ENCODE measurements at places on chromosomes 7 and 10.

GRCh38 chr10:50968386-50969091 is 83.1 kb upstream of the A1CF start:
- no peak for DNase-seq

DNA sequence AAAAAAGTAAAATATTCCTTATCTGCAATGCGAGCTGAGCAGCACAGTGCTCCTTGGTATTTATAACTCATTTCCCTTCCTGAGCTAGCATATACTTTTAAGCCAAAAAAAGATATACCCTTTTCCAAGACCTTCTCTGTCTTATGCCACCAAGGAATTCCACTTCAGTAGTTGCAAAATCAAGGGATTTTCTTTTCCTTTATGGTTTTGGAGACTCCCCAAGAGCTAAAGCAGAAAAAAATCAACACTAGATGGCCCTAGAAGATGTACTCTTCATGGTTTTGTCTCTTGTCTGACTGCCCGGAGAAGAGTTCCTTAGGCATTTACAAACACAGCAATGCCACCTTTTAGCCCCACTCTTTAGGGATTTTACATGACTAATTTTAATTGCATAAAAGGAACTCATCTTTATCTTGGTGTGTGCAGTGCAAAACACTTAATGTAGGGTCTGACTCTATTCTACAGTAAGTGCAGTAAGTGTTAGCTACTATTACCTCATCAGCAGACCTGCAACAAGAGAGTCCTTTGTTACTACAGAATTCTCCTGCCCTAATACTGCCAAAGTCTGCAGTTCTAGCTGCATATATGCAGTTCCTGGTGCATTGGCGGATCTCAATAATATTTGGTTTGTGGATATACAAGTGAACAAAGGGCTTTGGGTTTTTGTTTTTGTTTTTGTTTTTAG is 443.3 kb downstream of the GFRA1 start:
- peak; percentile 34 for DNase-seq

DNA sequence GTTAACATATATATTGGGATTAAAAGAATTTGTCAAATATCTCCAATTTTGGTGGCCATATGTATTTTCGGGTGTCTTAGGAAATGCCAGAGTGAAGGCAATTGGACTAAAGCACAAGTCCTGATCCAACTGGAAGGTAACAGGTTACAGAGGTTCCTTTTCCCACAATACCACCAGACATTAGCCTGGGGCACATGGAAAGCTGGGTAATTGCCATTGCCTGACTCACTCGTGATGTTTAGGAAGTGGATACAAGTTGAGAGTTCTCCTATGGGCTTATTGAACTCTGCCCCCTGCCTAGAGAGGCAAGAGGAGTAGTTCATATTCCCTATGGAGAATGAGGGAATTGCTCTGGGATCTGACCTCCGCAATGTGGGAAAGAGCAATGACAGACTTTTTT is 5.7 kb downstream of the DNAH11 start:
- no peak for DNase-seq

DNA sequence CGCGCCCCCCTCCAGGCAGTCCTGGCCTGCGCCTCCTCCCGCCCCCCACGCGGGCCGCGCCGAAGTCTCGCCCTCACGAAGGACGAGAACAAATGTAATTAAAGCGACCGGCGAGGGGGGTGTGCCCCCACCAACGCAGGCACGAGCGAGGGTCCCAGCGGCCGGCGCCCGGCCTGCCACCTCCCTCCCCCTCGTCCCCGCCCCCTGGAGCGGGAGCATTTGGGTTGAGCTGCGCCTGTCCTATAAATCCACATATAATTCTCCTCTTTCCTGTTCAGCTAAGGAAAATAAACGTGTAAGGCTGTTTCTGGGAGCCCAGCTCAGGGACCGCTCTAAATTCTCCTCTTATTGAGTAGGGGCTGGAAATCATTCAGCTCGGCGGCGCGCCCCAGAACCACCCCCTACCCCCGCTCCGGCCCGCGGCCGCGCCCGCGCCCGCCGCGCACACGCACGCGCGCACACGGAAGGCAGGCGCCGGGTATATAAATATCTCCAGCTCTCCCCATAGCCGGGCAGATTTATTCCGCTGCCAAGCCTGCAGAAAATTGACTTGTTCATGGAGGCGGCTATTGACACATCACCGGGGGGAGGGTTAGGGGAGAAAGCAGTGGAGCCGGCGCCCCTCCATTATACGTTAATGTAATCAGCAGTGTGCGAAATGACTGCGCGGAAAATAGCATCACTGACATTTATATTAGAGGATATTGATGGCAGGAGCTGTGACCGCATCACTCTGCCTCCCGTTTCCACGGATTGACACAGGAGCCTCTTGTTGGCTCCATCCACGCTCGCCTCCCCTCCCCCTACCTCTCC is 61.6 kb upstream of the BTRC start:
- peak; percentile 78 for DNase-seq

GRCh38 chr10:125102246-125102645 is 58.1 kb downstream of the CTBP2 start:
- no peak for DNase-seq

DNA sequence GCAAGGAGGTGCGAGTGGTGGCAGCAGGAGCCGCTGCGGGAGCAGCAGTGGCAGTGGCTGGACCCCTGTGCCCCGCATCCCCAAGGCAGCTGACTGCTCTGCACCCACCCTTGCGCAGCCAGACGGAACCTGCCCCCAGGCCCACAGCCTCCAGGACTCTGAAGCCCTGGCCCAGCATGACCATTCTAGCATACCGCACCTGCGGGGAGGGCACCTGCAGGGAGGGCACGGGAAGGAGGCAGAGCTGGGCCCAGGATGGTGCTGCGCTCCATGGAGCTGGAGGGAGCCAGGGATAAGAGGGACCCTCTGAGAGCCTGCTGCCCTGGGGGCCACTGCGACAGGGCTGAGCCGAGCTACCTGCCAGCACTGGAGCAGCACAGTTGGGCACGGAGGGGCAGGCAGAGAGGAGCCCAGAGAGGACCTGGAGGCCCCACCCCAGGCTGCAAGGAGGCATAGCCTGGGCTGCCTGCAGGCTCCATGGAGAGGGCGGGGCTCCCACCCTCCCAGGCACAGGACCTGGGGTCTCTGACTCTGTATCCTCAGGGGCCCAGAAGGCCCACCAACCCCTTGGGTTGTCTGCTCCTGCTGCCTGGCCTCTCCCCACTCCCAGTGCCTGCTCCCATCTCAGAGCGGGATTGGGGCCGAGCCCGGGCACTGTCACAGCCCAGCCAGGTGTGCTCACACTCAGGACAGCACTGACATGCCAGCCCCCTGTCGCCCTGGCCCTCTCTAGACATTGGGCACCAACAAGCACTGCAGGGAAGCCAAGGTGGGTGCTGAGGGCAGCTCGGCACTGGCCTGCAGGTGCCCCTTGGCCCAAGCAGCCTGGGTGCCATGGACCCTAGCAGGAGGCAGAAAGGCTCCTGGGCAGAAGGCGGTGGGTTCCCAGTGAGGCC is 87.6 kb downstream of the HTR7 start:
- DNase-seq: no peak

Measured in left lung (tissue), 14 donors.